ENCODE measurements at places on chromosomes 3 and 15. TPM values are rescaled to one million over a fixed set of nuclear protein-coding genes. Genes with fewer than 3 reads are reported as not detected.
A peak's percentile ranks its signal among the peaks of the same experiment; 100 is the strongest.

- H3K36me3 ChIP-seq = no peaks in the 10 kb centered on the region
- no peaks in the 10 kb centered on the region for H3K4me1 ChIP-seq
- H3K27ac ChIP-seq = no peak overlapping the region
These were observed 389.1 kb upstream of the SGO1 start for GRCh38 chr3:20575146-20575545.

Gene GPR87
- total RNA-seq = not detected

DNA sequence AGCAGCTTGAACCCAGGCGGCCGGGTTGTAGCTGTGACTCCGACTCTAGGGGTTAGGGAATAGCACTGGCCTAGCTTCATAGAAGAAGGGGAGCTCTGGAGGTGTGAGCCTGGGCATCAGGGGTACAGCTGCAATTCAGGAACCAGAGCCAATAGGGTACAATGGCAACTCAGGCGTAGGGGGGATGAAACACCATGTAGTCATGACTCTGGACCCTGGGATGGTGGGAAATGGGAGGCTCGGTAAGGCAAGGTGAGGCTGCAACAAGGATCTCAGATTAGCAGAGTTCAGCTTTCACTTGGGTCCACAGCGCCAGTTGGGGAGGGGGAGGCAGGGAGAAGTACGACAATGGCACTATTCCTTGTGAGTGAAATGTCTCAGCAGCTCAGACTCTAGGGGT is 210.2 kb upstream of the LYSMD4 start:
- no peaks in the 10 kb centered on the region for H3K36me3 ChIP-seq
- H3K27ac ChIP-seq = no peak overlapping the region
- DNase-seq = no peak

DNA sequence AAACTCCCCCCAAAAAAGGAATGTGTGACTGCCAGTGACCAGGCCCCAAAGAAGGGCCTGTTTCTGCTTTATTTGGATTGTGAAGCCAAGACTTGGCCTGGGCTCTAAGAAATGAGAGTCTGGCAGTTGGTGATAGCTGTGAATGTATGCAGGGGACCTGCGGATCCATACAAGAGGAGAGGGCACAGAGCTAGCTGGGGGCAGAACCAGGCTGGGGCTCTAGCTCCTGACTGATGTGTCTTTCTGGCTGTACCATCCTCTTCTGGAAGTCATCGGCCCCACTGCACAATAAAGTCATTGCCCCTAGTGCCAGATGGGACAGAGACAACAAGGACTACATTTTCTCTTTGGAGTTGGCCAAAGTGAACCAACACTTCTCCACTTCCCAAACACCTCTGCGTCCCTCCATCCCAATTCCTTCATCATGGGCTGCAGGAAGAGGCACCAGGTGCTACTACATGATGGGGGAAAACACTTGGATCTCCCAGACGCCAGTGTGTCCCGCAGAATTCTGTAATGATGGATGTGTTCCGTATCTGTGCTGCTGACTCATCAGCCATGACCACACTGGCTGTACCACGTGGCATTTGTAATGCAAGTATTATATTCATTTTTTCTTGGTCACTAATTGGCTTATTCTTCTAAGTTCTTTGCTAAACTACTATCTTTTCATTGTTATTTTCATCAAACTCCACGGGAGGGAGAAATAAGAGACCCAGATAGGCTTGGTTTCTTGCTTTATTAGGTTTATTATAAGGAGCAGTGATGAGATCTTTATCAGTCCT is 1.7 kb upstream of the PLA2G4F start:
- no peak for DNase-seq
- no peaks in the 10 kb centered on the region for H3K4me1 ChIP-seq
- no peaks in the 10 kb centered on the region for H3K27me3 ChIP-seq
- H3K4me3 ChIP-seq = no peak overlapping the region
- H3K27ac ChIP-seq = no peak overlapping the region

DNA sequence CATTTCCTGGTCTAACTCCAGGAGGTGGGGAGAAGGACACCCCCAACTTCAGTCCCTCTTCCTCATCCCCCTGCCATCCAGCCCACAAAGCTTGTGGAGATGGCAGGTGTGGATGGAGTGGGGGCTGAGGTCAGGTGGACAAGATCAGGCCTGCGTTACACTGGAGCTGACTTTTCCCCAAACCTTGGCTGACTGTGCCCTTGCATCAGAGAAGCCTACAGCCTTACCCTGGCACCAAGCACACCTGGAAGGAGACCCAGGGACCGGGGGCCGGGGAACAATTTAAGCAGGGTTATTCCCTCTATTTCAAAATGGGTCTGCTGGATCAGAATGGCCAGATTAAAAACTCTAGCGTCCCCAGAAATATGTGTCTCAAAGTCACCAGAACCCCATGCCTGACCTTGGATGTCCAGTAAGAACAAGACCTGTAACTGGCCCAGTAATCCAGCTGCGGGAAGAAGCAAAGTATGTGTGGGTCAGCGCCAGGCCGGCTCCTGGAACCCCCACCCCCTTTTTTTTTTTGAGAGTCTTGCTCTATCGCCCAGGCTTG is 14.4 kb downstream of the TNK2 start:
- H3K4me1 ChIP-seq = peaks cover 64% of the 10 kb centered on the region
- H3K27ac ChIP-seq = no peak overlapping the region
- DNase-seq = no peak

Gene ACAP2
- 51.4 TPM for total RNA-seq

Gene POPDC2
- 2.6 TPM for total RNA-seq

Gene GOLGA8O
- total RNA-seq = 1.2 TPM

Gene IGDCC3
- not detected for total RNA-seq

GRCh38 chr15:88307344-88307743 is 50.8 kb upstream of the NTRK3 start:
- peaks cover 2% of the 10 kb centered on the region for H3K27me3 ChIP-seq
- no peak overlapping the region for H3K27ac ChIP-seq
- DNase-seq = no peak
- H3K36me3 ChIP-seq = no peaks in the 10 kb centered on the region
- no peaks in the 10 kb centered on the region for H3K4me1 ChIP-seq

Gene SSUH2
- total RNA-seq = not detected

DNA sequence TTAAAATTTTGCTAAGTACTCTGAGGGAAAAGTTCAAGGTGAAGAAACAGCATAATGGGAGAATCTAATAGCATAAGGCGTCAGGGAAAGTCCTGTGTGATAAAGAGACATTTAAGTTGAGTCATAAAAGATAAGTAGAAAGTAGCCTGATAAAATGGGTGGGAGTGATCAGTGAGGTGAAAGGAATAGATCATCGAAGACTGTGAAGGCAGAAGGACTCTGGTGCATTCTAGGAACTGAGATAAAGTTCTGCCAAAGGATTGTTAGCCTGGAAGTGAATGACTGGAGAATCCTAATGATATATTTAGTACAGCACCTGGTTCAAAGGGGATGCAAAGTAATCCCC is 149.9 kb downstream of the CFAP20DC start:
- peaks cover 9% of the 10 kb centered on the region for H3K4me1 ChIP-seq
- no peak overlapping the region for H3K27ac ChIP-seq
- no peaks in the 10 kb centered on the region for H3K36me3 ChIP-seq
- no peaks in the 10 kb centered on the region for H3K27me3 ChIP-seq
- no peak for DNase-seq

GRCh38 chr3:79317551-79318518 is 450.0 kb downstream of the ROBO1 start:
- H3K36me3 ChIP-seq = no peaks in the 10 kb centered on the region
- H3K4me1 ChIP-seq = no peaks in the 10 kb centered on the region
- no peak overlapping the region for H3K27ac ChIP-seq
- no peaks in the 10 kb centered on the region for H3K27me3 ChIP-seq

DNA sequence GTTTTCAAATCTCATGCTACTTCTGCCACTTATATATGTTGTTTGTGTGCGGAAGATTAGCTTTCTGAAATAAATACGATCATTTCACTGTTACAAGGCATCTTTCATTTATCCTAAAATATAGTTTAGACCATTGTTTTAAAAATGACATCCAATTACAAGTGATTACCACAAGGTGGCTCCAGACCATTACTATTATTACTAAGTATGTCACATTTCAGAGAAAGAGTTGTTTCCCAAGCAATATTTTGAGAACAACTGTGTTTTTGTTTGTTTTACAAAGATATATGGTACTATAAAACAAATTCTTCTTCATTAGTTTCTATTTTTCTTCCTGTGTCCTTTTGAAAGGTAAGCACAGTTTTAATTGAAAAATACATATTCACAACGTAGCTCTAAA is 136.0 kb upstream of the RAP2B start:
- no peaks in the 10 kb centered on the region for H3K4me1 ChIP-seq
- H3K36me3 ChIP-seq = no peaks in the 10 kb centered on the region

Gene EPHB1
- 0.49 TPM for total RNA-seq

- H3K4me3 ChIP-seq = no peak overlapping the region
- peaks cover 80% of the 10 kb centered on the region for H3K36me3 ChIP-seq
- no peaks in the 10 kb centered on the region for H3K27me3 ChIP-seq
- H3K27ac ChIP-seq = peak overlapping the region; percentile 8
- DNase-seq = no peak
- H3K4me1 ChIP-seq = peaks cover 23% of the 10 kb centered on the region
These were observed 593.3 kb downstream of the FOXP1 start for GRCh38 chr3:70990185-70990584.

Gene THRB
- total RNA-seq = not detected

GRCh38 chr15:74302821-74303359 is 64.6 kb downstream of the CYP11A1 start:
- H3K27ac ChIP-seq = no peak overlapping the region
- H3K27me3 ChIP-seq = peaks cover 21% of the 10 kb centered on the region
- no peak overlapping the region for H3K4me3 ChIP-seq

Gene BNC1
- total RNA-seq = not detected

Gene WDR72
- not detected for total RNA-seq
